ENCODE measurements at places on chromosomes 3 and 15.

GRCh38 chr3:20773320-20773984 lies 587.4 kb upstream of the SGO1 start:
- no peak for DNase-seq

GRCh38 chr3:9280451-9281219 lies 31.2 kb upstream of the SRGAP3 start:
- DNase-seq: no peak

- no peak for DNase-seq
Observed at GRCh38 chr3:133627789-133628188, 34.0 kb downstream of the TOPBP1 start.

DNA sequence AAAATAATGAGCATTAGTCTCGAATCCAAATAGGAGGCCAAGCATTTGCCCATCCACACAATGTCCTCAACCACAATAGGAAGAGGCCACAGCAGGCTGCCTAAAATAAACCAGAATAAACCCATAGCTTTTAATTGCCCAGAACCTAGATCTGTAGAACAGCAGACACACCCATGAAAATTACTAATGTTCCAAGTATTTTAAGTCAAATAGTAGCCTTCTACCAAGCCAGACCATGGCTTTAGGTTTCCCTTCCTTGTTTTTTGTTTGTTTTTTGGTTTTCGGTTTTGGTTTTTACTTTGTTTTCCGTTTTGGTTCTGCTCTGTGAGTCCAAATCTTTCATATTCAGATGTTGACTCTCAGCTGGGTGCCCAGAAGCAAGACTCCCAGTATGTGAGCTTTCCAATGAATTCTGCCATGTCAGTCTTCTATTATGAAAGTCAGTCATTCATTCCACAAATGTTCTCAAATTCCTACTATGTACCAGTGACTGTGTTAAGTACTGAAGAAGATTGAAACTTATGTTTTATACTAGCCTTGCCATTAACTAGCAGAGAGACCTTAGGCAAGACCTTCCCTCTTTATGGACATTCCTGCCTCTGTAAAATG lies 57.8 kb upstream of the BOC start:
- DNase-seq: no peak

DNA sequence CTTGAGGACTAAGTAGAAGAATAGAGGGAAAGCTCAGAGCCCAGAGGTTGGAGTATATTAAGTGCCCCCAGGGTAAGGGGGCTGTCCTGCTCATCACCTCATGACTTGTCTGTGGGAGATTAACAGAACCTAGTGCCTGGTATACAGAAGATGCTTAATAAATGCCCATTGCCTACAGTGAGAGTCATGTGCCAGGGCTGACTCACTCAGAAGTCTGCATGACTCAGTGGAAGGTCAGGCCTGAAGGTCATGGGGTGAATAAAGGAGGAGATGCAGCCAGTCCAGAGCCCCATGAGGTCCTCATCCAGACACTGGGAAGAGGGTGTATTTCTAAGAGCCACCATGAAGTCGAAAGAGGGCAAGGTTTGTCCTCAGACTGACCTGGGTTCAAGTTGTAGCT lies 62.5 kb upstream of the TLE3 start:
- no peak for DNase-seq

DNA sequence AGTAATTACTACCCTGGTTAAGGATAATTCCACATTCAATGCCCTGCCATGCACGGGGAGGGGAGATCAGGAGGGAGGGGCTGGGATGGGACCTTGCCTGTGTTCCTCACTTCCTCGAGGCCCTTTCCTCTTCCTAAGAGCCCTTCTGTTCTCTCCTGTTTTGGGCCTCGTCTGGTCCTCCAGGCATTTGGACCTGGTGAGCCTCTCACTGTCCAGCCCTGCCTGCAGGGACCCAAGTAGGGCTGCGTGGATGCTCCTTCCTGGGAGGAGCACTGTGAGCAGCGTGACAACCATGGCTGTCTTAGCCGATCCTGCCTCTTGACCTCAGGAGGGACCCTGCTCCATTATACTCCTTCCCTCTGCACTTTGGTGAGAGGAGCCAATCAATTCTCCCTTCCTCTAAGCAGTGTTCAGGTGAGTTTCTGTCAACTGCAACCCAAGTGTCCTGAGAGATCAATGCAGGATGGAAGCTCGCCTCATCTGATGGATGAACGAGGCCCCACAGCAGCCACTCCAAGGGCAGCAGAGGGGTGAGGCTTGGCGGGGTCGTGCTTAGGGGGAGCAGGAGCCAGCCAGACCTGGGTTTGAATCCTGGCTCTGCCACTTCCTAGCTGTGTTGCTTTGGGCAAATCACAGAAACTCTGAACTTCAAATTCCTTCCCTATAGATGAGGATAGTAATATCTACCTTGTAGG lies 92.5 kb downstream of the IQSEC1 start:
- no peak for DNase-seq

DNA sequence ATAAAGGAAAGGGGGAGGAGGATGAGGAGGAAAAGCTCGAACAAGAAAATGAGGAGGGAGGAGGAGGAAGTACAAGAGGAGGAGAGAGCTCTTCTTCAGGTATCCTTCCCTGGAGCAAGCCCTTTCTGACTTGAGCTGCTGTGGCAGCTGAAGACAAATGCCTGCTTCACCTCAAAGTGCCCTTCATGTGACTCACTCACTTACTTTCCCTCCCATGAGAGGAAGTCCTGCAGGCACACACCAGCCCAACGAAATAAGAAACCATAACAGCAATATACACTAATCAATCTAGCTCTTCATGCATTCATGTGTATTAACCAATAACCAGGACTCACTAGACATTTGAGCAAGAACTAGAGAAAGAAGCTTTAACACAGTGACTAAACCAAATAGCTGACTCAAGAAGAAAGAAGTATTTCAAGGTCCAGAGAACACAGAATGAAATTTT lies 251.9 kb downstream of the IGSF11 start:
- no peak for DNase-seq

DNA sequence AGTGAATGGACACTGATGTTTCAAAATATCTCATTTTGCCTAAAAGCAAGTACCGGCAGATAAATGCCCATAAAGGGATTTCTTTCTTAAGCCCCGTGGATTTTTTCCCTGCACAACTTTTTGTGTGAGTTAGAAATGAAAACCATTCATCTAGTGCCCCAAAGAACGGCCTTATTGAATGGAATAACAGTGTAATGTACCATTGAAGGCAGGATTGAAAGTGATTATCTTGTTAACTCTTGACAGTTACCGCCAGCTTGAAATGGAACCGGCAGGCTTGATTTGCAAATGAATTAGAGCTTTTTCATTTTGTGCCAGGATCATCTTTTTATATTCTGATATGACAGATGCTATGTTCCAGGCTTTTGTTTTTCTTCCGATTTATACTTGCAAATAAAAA lies 162.2 kb downstream of the RSRC1 start:
- DNase-seq: no peak

DNA sequence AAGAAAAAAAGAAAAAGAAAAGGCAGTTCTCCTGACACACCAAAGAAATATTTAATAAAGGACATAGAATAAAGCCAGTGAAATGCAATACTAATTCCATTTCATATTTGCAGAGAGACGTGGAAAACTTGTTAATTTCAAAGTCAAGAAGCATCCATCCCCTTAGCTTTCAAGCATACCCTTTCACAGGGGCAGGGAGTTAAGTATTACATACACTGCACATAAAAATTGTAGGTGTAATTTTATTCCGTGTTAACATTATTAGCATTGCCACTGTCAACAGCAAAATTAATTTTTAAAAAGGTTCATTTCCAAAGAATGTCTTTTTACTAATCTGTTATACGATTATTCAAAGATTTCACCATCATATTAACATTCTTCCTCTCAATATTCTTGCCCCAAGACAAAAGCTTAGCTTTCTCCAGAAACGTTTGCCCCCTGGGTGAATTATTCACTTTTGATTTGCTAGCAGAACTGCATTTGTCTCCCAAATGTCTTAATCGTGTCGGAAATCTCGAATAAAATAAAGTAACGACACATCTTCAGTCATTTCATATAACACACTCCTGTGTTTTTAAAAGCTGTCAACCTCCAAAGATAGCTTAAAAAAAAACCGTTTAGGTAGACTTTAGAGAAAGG lies 517.9 kb downstream of the MECOM start:
- DNase-seq: no peak

GRCh38 chr3:172478116-172478515 lies 29.9 kb upstream of the GHSR start:
- DNase-seq: no peak

- DNase-seq: no peak
Observed at GRCh38 chr3:141227752-141228151, 3.9 kb upstream of the PXYLP1 start.

- DNase-seq: no peak
Observed at GRCh38 chr3:66366747-66367146, 134.1 kb downstream of the LRIG1 start.

DNA sequence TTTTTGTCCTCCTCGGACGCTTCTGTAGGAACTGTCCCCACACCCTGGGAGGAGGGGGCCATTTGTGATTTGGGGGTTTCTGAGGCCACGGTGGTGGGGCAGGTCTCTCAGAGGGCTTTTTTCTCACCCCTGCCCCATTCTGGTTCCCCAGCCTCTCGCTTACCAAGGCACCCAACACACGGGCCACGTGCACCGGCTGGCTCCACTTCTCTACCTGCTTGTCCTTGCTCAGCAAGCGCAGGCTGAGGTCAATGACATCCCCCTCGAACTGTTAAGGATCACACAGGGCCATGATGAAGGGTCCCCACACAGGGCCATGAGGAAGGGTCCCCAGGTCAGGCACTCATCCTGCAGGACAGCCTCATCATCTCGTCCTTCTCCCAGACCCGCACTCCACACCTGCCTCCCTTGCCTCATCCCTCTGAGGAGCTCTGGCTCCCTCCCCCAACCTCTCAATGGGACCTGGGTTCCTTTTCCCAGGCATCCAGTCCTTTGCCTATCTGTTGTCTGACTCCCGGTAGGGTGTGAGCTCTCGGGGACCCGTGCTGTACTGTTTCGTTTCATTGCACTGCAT lies 10.6 kb downstream of the EPB42 start:
- no peak for DNase-seq

DNA sequence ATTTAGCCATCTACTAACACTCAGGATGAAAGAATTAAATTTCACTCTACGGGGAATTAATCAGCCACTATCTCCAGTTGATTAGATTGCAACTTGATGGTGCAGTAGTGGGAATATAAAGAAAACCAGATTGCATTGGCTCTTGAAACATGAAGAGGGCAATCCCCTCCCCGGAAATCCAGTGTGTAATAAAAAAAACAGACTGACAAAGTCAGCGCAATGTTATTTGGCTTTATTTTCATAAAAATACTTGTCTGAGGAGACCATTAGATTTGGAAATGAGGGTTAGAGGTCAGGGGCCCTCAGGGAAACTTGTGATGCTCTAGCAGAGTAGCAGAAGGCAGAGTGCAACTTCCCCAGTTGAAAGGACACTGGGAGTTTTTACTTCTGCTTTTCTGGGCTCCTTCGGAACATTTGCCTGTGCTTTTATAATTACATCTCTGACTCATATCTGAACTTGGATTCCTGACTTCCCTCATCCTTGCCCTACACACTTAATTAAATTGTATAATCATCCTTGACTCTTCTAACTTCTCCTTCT lies 326.8 kb downstream of the TUSC7 start:
- DNase-seq: peak; percentile 5

DNA sequence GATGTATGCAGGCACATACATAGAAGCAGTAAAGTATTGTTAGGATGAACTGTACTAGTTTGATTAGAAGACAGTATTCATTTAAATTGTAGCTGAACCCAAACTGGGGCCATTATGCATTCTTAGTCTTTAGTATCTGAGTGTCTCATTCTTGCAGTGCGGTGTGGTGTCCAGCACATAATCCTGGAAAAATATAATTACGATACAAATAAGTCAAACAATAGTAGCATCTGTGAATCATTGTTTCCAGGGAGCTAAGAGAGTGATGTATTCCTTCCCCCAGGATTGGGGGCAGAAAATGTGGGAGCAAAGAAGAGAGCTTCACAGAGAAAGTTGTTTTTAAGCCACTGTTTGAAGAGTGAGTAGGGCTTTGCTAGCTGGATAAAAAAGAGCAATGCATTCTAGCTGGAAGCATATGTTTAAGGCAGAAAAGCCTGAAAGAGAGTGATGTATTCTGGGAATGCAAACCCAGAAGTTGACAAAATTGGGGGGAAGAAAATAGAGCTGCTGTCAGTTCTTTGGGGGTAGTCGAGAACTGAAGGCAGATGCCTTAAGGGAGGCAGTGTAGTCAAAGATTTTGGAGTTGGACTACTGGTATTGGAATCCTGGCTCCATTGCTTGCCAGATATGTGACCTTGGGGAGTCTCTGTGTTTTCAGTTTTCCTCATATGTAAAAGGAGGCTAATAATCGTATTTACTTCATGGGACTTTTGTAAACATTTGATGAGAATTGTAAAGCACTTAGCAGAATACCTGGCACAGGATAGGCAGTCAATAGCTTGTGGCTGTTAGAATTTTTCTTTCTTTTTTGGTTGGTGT lies 14.1 kb downstream of the SLMAP start:
- DNase-seq: no peak

DNA sequence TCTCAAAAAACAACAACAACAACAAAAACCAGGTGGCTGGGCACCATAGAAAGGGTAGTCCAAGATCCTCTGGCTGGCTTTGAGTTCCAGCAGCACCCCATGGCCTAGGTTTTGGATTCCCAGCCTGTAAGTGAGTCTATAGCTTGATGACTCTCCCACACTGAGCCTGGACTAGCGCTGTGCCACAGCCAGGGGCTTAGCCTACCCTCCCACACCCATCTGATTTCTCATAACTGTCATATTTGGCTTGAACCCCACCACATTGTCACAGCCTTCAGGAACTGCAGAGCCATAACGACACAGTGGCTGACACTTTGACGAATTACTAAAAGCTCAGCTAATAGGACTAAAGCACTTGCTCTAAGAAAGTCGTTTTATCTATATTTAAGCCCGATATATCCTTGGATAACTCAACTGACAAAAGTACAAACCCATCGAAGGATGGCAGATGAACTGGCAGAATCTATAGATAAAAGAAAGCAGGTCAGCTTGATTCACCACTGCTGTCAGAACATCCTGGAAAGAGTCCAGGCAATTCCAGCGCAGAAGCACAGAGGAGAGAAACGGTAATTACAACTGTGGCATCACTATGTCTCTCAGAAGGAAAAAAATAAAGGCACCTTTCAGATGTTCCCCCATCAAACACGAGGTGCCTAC lies 62.1 kb downstream of the HOMER2 start:
- DNase-seq: no peak

DNA sequence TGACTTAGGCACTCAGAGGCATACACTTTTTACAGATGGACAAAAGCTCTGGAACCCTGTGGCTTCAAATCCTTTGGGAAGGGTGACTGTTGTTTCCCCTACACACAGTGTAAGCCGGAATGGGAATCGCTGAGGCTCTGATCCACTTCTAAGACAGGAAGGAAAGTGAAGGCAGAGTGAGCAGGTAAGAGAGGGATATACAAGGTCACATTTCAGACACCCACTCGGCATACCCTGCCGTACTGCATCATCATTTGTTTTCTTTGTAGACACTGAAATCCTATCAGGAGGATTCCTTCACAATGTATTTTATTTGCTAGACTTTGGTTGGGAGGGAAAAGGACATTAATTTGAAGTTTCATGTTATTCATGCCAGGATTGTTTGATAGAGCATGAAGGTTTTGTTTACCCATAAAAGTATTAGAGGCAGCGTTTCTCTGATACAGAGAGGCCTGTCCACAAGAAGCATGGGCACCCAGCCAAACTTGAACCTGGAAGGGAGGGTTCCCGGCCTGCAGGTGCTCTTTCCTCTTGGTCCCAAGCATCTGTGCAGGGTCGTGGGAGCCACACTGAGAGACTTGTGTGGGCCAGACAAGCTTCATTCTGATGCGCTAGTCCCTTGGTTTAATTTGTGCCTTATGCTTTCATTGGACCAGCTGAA lies 21.9 kb upstream of the POLR2M start:
- no peak for DNase-seq

All from CD4-positive, alpha-beta T cell treated with Interleukin-15 for 4 hours (primary cell).